MCF 10A (cell line): ENCODE measurements at places on chromosomes 12 and 14.
A peak's percentile ranks its signal among the peaks of the same experiment; 100 is the strongest.

DNA sequence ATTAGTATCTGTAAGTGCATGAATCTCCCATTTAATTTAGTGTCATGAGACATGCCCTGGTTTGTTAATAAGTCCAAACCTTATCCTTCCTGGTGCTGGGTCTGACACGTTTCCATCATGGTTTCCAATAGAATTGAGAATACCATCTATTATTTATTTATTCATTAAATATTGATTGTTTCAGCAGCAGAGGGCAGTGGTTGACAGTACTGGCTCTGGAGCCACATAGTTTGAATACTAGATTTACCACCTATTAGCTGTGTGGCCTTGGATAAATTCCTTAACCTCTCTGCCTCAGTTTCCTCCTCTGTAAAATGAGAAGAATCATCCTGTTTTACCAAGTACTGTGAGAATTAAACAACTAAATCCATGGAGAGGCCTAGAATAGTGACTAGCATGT lies 941 bp upstream of the STAB2 start:
- peak; percentile 8 for DNase-seq

- no peak for DNase-seq
Measured at GRCh38 chr12:2439332-2440100, 355.3 kb upstream of the FKBP4 start.

DNA sequence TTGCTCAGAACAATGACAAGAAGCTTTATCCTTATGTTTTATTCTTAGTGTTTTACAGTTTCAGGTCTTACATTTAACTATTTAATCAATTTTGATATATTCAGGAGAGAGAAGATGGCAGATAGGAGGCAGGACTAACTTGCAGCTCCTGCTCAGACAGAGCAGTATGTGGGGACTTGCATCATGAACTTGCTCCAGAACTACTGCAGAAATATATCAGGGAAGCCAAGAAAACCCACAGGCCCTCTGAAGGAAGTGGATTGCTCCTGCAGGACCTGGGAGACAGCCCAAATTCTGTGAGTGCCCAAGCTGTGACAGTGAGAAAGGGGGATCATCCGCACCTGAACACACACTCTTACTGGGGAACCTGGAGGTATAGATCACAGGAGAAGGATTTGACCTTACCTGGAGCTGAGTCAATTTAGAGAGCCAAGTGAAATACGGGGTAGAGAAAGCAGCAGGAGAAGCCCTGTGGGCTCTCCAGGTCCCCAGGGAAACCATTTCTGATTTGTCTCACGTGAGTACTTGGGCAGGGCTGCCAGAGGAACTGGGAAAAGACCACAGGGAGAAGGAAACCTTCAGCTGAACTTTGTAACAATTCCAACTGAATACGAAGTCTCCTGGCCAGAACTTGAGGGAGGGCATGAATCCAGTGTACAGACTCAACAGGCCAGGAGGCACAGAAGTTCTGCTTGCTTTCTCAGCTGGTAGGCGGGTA lies 28.9 kb upstream of the TSPAN8 start:
- no peak for DNase-seq

GRCh38 chr12:79347866-79348265 lies 342.9 kb downstream of the PAWR start:
- no peak for DNase-seq

DNA sequence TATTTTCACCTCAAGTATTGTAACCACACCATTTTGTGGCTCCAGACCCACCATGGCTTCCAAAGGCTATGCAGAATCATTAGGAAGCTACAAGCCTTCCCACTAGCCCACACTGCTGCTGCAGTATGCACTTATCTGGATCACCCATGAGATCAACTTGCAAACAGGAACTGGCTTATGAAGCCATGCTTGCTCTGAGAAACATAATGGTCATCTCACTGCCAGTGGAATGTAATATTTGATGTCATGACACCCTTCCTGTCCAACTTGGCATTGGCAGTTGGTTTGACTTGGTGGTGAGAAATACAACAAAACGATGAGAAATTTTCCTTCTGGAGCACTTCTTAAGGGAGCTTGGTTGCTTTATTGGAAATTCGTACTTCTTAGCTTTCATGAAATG lies 69.3 kb upstream of the FRMD6 start:
- no peak for DNase-seq

GRCh38 chr12:109744026-109744425 lies 30.4 kb downstream of the FAM222A start:
- no peak for DNase-seq

DNA sequence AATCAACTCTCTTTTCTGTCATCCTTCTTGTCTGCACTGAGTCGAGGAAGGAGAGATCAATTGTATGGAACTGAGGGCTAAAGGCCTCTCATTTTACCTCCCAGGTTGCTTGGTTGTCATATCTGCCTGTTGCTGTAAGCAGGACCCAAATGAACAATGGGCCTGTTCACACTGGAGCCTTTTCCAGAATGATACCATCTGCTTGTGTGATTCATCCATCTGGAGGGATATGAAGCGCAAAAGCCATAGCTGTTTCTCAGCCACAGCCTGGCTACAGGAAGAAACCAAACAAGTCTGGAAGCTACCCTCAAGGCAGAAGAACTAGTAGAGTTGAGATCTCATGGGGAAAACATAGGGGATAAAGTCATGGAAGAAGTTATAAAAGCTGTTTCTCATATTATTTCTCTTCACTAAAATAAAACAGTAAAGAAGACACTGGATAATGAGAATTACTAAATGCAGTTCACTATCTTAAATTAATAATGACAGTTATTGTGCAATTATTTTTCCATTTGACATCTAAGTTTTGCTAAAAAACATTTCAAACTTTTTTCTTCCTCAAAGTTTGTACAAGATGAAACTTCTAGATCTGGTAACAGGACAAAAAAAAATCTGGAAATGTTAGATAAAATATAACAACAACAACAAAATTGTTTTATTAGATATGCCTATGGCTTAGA lies 106.3 kb downstream of the SPTSSA start:
- DNase-seq = peak; percentile 67
